DMS53 (cell line): ENCODE measurements at places on chromosomes 6 and 20.

DNA sequence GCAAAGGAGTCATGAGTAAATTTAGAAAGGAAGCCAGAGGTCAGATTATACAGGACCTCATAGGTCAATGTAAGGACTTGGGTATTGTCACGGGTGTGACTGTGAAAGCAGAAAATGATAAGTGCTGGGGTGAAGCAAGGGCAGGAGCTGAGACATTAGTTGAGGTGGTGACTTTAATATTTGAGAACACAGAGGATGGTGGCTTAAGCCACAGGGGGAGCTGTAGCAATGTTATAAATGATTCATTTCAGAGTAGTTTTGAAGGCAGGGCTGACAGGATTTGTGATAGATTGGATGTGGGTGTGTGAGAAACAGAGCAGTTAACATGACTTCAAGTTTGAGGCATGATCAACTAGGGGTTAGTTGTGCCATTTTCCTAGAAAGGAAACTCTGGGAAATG is 659.9 kb downstream of the EPM2A start:
- peak; percentile 1 for DNase-seq

GRCh38 chr6:129419324-129419723 is 290.7 kb downstream of the ARHGAP18 start:
- no peak for DNase-seq

DNA sequence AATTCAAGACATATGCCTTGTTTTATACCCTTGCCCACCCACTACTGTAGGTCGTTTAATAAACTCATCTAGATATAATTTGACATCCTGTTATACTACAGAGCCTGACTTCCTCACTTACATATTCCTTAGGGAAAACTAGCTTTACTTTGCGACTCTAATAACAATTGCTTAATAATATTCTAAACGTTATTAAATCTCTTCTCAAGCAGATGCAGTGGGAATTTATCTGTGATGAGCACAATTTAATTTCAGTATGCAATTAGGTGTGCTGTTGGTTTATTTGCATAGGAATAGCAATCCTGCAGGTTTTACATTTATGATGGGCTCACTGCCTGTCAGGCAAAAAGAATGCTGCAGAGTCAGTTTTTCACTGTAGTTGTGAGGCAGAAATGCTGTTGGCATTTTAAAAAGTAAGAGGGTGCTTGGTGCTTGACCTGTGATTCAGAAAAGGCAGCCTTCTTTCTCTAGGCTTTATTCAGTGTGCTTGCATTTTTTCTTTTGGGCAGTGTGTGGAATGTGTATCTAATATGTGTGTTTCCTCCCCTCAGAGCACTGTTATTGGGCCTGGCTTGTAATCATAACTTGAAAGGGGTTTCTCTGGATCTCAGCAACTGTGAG is 152.3 kb upstream of the SCGN start:
- DNase-seq, result no peak

- DNase-seq, result no peak
Observed at GRCh38 chr20:46388937-46389336, 17.5 kb downstream of the ELMO2 start.

GRCh38 chr20:57403216-57403615 is 12.0 kb downstream of the RBM38 start:
- DNase-seq, result no peak

DNA sequence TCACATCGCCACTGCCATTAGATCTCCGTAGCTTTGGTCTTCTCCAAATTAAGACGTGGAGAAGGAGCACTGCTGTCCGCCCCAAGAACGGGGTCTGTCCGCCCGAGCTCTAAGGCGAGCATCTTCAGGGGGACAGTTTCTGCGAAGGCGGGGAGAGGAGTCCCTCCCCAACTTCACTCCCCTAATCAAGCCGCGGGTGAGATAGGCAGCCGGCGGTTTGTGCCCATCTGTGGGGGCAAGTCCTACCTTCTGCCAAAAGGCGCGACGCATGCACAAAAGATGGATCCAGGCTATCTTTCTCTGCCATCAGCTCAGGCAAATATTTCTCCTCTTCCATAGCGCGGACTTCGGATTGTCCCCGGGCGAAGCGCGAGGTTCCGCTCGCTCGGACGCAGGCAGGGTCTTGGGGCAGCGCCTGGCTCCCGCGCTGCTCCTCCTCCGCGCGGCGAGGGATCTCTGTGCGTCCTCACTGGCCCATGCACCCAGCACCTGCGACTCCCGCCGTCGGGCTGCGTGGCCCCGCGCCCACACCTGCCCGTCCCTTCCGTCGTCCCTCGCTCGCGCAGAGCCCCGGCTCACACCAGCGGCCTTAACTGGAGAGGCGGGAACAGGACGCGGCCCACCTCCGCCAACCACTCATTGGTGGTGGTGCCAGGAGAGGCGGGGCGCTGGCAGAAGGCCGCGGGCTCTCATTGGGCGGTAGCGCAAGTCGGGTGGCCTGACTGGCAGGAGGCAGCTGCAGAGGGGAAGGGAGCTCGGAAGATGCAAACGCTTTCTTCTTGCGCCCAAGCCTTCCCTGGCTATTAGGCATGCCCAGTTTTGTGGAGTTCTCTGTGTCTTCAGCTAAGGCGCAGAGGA is at the start of gene KHDRBS2:
KHDRBS2 (minus strand) TSS at position 614 of the 858 bp plus-strand sequence.
- peak; percentile 98 for DNase-seq

GRCh38 chr6:113994934-113995342 is 24.0 kb upstream of the HDAC2 start:
- DNase-seq, result peak; percentile 93

- no peak for DNase-seq
Observed at GRCh38 chr6:1623769-1624057, 14.0 kb downstream of the FOXC1 start.

- DNase-seq, result no peak
Observed at GRCh38 chr20:48722002-48722731, 105.6 kb downstream of the PREX1 start.

GRCh38 chr6:135568379-135568778 is 70.8 kb upstream of the AHI1 start:
- no peak for DNase-seq

DNA sequence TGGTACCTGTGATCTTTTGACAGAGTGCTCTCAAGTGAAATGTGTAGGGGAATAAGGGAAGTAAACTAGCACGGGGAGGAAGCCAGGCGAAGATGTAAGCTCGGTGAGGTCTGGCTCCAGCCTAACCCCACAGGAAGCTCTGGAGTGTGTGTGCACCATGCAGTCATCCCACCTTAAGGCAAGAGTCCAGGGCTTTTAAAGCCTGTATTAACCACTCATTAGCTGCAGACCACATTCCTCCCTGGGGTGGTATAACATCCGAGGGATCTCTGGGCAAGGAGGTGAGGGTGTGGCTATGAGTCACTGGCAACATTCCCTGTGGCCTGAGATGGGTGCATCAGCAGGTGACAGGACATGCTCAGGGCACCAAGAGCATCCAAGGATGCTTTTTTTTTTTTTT is 12.5 kb upstream of the RANBP9 start:
- peak; percentile 15 for DNase-seq

DNA sequence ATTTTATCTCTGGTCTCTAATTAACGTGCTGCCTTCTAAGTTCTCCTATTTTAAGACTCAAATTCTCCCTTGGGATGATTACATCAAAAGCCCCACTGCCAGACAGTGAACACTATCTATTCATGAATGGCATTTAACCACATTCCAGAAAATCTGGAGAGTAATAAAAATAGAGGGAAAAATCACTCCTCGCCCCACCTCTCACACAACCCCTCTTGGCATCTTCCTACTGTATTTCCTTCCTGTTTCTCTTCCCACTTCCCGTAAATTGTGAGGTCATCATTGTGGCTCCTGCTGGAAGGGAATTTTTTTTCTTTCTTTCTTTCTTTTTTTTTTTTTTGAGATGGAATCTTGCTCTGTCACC is 31.5 kb downstream of the RAB44 start:
- DNase-seq, result no peak

DNA sequence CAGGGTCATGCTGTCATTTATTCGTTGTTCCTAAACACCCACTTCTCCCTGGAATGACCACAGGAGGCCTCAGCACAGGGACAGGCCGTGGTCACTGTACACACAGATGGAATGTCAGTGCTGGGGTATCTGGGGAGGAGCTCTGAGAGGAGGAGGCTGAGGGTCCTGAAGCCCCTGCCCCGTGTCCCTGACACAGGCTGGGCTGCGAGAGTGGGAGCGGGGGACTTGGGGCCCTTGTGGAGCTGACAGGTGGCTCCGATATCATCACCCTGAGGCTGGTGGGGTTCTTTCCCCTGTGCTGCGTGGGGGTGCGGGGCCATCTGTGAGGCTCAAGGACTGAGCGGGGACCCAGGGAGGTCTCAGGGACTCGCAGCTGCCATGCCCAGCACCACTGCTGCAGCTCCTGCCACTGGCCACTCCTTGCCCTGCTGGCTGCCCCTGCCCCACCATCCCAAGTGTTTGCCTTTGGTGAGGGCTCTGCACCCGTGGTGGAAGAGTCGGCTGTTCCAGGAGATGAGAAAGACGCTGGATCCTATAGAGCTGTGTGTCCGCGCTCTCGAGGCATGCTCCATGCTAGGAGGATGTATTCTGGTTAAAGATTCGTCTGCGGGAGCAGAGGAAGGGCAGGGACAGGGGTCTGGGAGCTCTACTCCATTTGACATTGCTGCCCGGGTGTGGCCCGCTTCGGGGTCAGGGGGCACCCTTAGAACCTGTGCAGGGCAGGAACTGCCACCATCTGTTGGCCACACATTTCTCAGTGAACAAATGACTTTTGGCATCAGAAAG is 18.9 kb downstream of the NPEPL1 start:
- DNase-seq, result no peak

- peak; percentile 69 for DNase-seq
Observed at GRCh38 chr20:43824309-43825050, 90.2 kb upstream of the TOX2 start.

DNA sequence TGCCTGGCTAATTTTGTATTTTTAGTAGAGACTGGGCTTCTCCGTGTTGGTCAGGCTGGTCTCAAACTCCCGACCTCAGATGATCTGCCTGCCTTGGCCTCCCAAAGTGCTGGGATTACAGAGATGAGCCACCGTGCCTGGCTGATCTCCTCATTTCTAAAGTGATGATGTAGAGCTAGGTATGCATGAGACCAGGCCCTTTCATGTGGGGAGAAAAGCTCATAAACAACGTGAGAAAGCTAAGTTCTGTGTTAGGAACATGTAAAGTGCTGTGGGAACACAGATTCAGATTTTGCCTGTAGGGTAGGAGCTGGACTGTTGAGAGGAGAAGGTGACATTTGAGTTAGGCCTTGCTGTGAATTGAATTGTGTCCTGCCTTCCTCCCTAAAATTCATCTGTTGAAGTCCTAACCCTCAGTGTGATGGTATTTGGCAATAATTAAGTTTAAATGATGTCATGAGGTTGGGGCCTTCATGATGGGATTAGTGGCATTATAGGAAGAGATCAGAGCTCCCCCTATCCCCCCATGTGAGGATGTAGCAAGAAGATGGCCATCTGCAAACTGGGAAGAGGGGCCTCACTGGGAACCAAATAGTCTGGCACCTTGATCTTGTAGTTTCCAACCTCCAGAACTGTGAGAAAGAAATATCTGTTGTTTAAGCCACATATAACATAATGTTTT is 49.2 kb downstream of the SCAND1 start:
- DNase-seq, result no peak

DNA sequence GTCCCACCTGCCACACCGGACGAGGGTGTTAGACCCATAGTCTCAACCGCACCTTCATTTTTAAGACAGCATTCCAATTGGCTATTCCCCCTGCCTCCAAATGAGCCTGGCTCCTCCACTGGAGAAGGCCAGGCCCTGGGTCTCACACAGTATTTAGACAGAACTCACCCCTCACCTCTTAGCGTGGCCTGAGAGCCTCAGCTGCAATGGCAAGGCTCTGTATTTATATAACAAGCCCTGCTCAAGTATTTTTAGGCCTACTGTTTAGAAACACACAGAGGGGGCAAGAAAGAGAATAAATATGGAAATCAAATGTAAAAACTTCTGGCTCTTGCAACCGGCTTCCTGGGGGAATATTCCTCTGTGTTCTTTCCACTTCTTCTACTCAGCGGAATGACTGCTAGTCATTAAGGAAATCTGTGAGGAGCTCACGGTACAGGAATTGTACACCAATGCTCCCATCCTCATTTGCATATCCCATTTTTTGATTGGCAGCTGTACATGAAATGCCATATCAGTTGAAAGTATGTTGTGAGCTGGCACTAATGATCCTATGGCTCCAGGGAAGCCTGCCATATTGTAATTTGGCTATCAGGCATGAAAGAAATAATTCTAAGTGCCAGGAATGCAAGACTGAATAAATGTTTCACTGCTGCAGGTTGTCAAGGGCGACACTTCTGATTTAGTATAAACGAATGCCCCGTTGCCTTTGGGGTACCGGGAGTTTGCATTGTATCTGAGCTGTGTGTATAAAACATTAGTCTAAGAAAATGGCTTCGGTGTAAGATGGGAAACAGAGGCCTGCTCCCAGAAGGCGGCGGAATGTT is 207.5 kb downstream of the ZNF217 start:
- no peak for DNase-seq

GRCh38 chr6:145529582-145529981 is 205.7 kb downstream of the EPM2A start:
- peak; percentile 2 for DNase-seq

- no peak for DNase-seq
Observed at GRCh38 chr20:10177326-10177725, 41.3 kb upstream of the SNAP25 start.

DNA sequence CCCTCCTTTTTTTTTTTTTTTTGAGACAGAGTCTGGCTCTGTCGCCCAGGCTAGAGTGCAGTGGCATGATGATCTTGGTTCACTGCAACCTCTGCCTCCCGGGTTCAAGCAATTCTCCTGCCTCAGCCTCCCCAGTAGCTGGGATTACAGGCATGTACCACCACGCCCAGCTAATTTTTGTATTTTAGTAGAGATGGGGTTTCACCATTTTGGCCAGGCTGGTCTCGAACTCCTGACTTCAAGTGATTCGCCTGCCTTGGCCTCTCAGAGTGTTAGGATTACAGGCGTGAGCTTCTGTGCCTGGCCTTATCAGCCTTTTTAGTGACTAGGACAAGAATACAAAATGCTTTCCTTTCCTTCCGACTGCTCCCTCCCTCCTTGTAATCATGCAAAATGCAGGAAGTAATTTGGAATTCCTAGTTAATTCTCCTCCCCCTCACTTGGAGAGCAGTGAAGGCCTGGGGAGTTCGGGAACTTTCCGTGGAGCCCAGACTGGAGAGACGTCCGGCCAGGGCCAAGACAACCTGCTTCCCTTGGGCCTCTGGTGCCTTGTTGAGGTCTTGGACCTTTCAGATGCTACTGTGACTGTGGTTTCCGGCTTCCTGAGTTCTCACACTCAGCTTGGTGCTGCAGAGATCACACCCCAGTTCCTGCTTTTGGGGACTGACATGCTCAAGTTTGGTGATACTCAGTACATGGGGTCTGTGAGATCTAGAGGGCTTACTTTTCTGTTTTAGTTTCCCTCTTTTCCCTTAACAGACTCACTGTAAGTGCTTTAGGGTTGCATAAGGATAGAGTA is 3.9 kb upstream of the PHF20 start:
- DNase-seq, result no peak
